C1 segment of cervical spinal cord (tissue), 14 donors: ENCODE measurements at places on chromosomes 12 and 14.

DNA sequence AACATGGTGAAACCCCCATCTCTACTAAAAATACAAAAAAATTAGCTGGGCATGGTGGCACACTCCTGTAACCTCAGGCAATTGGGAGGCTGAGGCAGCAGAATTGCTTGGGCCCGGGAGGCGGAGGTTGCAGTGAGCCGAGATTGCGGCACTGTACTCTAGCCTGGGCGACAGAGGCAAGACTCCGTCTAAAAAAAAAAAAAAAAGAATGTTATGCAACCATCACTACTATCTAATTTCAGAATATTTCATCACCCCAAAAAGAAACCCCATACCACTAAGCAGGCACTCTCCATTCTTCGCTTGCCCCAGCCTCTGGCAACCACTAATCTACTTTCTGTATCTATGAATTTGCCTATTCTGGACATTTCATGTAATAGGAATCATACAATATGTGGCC, 68.8 kb upstream of the AMN start:
- no peak for DNase-seq

DNA sequence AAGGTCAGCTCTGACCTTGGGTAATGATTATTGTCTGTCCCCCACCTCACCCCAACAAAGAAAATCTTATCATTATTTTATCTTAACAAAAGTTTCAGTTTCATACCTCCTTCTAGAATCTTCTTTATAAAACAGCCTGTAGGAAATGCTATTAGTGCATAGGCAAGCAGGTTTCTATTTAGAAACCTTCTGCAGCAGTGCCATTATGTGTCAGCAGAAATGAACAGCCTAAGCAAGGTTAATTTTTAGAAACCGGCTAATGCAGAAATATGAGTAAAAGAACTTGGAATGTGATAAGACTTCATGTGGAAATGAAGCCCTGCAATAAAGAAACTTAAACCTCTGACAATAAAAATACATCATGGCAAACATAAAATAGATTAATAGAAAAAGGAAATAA, 814.4 kb downstream of the FSCB start:
- no peak for DNase-seq

GRCh38 chr14:73744874-73745529, 30.8 kb upstream of the PNMA1 start:
- no peak for DNase-seq

DNA sequence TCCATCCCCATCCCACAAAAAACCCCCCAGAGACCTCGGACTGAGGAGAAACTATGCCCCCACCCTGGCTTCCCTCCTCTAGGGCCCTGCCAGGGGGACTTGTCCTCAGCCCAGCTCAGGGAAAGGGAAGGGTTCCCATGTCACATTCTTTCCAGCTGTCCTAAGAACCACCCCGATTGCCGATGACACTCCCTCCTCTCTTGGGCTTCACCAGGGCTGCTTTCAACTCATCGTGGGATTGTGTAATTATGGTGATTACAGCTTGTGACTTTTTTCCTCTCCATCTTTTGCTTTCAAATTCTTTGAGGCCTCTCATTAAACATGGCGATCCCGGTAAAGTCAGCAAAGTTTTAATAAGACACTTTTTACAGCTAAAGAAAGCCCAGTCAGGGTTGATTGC, 344.0 kb downstream of the DPF3 start:
- DNase-seq: no peak

DNA sequence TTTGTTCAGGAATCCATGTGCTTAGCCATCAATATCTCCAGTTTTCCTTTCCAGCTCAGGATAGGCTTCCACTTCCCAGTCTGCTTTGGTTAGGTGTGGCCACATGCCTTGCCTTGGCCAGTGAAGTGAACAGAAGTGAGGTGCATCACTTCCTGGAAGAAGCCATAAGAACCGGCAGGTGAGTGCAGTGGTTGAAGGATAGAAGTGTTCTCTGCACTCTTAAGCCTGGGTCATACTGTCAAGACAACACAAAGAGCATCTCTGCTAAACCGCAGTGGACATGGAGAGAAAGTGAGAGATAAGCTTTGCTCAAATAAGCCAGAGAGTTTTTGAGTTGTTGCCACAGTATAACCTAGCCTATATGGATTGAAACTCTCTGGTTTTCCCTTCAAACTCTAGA, 11.4 kb downstream of the GNG2 start:
- no peak for DNase-seq

DNA sequence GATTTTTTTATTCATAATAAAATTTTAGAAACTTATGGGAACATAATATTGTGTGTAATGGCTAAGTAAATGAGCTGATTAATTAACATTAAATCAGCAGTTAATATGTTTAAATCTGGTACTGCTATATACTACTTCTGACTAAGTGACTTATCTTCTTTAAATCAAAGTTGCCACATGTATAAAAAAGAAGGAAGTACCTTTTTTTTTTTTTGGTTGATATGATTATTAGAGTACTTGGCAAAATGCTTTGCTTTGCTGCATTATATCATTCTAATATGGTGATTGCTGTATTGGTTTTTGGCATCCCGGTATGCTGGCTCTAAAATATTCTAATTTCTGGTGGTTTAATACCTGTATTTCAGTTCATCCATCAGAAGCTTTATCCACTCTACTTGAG, 319.1 kb upstream of the RGS6 start:
- DNase-seq: no peak

DNA sequence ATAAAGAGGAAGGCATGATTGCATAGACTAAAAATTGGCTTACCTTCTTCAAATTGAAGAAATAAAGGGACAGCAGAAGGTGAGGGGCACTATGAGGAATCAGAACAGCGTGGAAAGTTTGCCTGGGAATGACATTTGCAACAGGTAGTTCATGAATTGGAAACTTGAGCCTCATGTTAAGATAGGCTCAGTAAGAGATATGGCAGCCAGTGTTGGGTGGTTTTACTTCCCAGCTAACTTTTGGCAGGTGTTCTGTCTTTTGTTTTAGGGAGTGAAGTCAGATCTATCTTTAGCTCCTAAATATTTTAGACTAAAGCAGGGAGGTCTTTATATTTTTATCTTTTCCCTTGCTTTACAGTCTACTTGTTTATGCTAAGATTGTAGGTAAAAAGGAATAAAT, 122.4 kb downstream of the ANO6 start:
- no peak for DNase-seq

DNA sequence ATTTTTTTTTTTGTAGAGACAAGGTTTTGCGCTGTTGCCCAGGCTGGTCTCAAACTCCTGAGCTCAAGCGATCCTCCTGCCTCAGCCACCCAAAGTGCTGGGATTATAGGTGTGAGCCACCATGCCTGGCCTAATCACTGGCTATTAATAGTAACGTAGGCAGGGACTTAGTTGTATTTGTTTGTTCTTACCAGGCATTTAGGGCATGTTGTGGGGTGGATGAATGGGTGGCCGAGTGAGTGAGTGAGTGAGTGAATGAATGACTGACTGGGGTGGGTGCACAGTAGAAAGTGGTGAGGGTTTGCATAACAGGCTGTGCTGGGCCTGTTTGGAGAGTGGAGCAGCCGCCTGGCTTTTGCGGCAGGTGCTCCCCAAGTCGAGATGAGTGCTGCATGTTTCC, 87.0 kb downstream of the FOXN4 start:
- no peak for DNase-seq

DNA sequence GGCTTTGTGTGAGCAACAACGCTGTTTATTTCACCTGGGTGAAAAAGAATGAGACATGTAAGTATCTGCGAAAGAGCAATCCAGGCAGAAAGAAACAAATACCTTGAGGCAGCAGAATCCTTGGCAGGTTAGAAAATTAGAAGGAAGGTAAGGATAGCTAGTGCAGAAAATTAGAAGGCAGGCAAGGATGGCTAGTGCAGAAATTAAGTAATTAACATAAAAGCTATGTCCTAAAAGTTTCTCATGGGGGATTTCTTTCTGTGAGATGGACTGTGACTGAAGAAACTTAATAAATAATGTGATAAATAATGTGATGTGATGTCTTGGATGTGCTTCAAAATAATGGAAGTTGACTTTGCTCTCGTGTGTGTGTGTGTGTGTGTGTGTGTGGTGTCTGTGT, 9.9 kb upstream of the TRIP11 start:
- no peak for DNase-seq

DNA sequence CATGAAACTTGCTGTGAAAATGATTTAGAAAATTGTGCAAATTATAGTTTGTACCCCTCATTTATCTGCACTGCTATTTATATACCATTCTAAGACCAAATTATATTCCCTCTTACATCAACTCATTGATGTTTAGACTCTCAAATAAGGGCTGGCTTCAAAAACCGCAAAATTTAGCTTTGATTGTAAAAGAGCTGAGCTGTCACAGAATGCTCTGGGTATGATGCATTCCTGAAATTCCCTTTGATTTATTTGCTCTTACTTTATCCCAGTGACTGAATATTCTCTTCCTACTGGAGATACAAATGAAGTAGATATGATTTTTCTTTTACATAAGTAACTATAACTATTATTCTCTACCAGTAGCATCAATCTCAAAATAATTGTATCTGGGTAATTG, 78.0 kb upstream of the TMTC2 start:
- DNase-seq: no peak

DNA sequence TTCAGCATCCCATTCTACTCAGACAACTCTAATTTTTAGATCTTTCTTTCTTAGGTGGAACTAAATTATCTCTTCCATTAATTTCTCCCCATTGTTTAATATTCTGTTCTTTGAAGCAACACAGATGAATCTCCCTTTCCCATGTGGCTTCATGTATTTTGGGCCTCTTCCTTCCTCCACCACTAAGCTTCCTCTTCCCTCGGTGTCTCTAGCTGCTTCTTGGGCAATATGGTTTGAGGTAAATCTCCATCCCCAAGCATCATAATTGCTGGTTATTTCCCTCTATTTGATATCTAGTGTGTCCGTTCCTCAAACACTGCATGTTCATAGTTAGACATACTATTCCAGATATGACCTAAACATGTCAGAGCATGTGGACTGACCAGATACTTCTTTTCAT, 119.2 kb downstream of the PELI2 start:
- no peak for DNase-seq

DNA sequence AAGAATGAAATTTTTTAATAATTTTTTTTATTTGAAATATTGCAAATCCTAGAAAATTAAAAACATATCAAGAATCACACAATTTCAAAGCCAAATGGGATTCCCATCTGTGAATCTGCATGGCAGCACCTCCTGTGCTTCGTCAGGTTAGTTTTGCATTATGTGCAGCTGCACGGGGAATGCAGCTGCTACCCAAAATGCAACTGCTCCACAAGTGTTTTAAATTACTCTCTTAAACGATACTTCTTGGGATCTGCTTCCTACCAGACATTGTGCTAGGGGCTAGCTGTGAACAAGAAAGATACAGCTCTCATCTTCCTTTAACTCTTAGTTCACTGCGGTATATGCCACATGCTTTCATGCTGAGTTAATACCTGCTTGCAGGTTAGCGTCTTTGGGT, 154.2 kb downstream of the CRADD start:
- DNase-seq: no peak

DNA sequence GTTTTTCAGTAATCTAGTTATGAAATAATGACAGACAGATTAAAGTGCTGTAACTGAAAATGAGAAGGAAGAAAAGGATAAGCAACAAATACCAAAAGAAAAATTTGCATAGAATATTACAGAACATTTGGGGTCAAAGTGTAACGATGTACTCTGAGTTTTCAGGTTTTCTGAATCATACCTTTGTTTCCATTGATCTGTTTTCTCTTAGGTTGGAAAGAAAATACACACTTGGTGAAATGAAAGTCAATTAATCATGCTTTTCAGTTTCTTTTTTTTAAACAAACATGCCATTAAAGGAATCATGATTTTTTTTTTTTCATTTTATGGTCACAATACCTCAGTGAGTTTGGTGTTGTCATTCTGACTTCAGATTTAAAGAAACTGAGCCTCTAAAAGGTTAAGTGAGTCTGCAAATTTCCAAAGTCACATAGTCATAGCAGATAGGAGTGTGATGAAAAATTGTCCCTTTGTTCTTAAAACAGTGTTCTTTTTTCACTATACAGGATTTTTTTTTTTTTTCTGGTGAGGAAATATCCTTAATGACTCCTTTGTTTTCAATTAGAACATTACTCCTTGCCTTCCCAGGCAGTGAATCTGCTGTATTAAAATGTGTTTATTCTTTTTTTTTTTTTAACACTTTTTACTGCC, 35.9 kb upstream of the PZP start:
- no peak for DNase-seq

DNA sequence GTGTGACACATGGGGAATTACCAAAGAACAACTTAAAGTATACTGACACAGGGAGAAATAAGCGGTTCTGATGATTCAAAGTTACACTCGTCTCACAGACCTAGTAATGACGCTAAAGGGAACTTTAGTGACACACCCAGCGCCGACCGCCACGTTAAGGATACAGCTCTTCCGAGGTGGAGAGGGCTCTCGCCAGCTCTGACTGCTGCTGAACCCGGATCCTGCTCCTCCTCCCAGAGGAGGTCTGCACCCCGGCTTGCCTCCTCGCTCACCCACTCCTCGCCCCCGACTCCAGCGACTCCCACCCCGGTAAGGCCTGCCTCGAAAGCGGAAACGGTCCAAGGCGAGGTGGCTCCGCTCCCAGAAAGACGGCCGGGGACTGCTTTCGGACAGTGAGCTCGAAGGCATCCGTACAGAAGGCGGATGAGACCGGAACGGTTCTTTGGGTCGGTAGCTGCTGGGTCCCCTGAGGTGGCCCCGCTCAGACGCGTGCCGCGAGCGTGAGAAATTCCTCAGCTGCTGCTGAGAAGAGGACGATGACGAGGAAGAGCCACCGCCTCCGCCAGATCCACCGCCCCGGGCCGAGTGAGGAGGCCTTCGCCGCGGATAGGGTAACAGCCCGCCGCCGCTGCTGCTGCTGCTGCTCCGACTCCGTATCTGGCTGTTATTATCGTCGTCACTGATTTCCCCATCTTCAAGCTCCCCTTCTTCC, 643 bp downstream of the ZFC3H1 start:
- peak; percentile 80 for DNase-seq

DNA sequence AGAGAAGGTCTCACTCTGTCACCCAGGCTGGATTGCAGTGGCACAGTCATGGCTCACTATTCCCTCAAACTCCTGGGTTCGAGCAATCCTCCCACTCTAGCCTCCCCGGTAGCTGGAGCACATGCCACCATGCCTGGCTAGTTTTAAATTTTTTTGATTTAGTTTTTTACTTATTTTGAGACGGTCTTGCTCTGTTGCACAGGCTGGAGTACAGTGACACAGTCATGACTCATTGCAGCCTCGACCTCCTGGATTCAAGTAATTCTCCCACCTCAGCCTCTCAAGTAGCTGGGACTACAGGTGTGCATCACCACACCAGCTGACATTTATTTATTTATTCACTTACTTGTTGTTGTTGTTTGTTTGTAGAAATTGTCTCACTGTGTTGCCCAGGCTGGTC, 22.2 kb upstream of the DIP2B start:
- DNase-seq: no peak

GRCh38 chr14:51726166-51726899, 74.6 kb downstream of the FRMD6 start:
- no peak for DNase-seq

- no peak for DNase-seq
Observed at GRCh38 chr12:80821513-80822000, 104.8 kb downstream of the MYF5 start.

DNA sequence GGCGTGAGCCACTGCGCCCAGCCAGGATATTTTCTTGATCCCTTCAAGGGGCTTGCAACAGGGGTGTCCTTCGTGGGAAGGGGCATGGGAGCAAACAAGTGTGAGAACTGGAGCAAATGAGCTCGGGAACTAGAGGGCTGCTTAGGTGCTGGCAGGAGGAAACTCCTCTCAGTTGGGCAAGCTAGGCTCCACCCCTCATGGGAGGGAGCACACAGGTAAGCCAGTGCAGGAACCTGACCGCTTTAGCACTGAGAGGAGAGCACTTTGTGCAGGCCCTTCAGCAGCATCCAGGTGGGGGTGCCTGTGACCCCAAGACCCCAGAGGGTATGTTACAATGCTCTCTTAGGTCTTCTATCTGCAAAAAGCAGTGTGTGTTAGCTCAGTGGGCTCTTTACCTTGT, 755.4 kb upstream of the MDGA2 start:
- no peak for DNase-seq
